ENCODE measurements at places on chromosomes 3 and 15.

DNA sequence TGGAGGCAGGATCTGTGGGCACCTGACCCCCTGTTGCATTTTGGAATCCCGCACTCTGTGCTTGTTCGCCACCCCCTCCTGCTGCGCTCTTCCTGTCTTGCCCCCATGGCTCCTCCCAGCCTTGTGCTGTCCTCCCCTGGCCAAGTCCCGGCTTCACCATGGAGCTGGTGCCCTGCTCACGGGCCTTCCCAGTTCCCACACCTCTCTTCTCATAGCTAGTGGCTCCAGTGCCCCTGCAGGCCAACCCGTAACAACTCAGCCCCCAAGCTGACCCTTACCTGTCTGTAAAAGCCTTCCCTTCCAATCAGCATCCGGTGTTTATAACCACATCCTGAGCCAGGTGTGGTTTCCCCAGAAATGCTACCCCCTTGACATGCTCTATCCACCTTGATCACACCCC lies 407.7 kb upstream of the C2CD4B start:
- DNase-seq: no peak

GRCh38 chr3:82814660-82815059 lies 1053.2 kb upstream of the GBE1 start:
- no peak for DNase-seq

- DNase-seq: no peak
These were observed 137.9 kb downstream of the UACA start for GRCh38 chr15:70625438-70625837.

- DNase-seq: peak; percentile 60
These were observed 51.2 kb upstream of the SAMMSON start for GRCh38 chr3:69948246-69948862.

- no peak for DNase-seq
These were observed 23.8 kb downstream of the NIPA1 start for GRCh38 chr15:22810033-22810852.

DNA sequence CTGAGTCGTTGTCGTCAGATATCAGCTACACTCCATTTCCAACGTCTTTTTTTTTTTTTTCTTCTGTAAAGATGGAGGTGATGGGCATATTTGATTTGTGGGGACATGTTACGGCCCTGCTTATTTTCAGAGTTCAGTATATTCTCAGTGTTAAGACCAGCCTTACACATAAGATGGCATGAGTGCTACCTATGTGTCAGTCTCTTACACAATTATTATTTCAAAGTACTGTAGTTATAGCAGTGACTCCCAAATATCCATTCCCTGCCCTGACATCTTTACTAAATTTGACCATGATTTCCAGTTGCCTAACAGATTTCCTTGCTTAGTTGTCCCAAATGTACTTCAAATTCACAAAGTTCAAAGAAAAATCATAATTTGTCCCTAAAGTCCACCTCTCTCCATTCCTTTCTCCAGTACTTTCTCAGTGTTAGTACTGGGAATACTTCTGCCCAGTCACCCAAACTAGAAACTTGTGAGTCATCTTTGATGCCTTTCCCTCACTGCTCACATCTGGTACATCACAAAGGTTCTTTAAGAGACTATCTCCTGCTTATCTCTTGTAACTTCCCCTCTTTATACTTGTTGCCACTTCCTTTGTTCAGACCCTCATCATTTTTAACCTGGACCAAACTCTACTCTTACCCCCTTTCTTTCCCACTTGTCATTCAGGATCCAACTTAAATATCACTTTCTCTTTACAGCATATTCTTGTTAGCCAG lies 67.0 kb downstream of the ZNF609 start:
- DNase-seq: peak; percentile 46

- DNase-seq: no peak
These were observed 17.4 kb downstream of the PDHB start for GRCh38 chr3:58416191-58416590.

- DNase-seq: no peak
These were observed 22.0 kb downstream of the ASTE1 start for GRCh38 chr3:131004603-131005002.

DNA sequence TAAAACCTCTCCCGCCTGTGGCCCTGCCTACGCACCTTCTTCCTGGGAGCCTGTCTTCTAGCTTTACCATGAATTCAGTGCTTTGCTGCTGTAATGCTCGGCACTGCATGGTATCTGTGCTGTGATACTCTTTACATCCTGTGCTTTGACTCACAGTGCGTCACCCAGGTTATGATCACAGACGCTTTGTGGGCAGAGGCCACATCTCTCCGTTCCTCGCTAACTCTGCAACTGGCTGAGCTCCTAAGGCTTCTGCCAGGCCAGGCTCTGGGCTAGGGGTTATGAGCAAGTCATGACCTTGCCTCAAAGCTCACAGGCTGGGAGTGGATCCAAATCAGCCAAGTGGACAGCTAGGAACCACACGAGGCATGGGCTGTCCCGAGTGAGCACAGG lies 23.2 kb downstream of the SPTBN5 start:
- no peak for DNase-seq

DNA sequence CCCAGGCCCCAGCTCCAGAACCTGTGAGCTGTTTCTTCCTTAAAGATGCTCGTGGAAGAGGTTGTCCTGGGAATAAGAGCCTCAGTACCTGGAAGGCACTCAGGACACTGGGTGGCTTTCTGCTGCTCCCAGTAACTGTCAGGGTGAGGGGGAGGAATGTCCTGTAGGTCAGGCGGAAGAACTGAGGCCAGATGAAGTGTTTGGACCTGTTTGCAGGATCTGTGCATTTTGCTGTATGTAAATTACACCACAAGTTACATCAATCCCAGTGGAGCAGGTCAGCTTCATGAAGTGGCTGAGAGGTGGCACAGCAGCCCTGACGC lies 27.1 kb downstream of the HDAC11 start:
- no peak for DNase-seq

DNA sequence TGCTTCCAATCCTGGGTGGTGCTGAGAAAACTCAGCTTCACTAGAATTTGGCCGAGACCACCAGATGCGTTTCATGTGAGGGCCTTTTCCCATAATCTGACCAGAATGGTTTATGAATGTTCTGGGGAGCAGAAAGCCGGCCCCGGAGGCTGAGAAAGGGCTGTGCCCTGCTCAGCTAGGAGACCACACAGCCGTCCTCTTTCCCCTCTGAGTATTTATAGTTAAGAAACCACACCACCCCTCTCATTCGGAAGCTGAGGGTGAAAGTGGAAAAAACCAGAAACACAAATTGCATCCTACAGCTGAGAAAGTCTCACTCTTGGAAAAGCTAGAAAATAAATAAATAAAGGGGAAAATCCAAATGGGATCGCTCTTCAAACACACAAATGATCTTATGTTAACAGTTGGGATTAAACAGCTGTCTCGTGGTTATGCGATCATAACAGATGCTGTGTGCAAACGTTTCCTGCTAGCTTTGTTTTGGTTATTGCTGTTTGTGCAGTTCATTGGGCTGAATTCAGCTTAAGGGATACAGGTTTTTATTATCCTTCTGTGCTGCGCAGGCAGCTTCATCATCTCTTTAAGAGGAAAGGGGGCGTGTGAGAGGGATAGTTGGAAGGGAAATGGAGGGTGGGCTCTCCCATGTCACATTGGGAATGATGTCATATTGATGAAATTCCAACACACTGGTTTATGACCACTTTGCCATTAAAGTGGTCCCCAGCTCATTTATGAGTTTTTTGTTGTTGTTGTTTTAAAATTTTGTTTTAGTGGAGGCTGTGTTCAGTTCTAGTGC lies 1026.2 kb upstream of the NR2F2 start:
- peak; percentile 11 for DNase-seq

GRCh38 chr15:69265347-69265955 lies 33.3 kb upstream of the PAQR5 start:
- DNase-seq: peak; percentile 39

- DNase-seq: no peak
These were observed 2.8 kb upstream of the ATP2B2 start for GRCh38 chr3:10508235-10508618.

DNA sequence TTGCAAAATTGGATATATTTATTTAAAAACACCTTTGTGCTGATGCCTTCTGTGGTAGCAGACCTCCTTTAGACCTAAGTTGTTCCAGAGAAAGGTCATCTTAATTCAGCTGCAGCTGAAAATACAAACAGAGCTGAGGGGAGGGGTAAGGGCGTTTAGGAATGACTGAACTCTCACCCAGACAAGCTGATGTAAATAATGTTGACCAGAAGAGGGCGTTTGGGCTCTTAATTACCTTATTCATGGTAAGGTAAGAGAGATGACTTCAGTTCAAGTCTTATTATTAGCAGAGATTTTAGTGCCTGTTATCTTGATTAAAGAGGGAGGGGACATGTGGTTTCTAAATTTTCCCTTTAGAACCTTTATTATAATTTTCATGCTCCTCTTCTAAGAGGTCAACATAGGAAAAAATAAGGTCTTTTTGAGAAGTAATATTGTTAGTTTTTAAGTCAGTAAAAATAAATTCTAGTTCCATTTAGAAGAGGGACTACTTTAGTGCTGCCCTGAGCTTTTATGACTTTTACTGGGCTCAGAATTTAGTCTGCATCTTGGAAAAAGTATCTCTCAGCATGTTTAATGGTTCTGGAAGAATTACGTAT lies 46.3 kb downstream of the GPR171 start:
- DNase-seq: peak; percentile 57

- no peak for DNase-seq
These were observed 700.8 kb downstream of the SI start for GRCh38 chr3:164377466-164377865.

DNA sequence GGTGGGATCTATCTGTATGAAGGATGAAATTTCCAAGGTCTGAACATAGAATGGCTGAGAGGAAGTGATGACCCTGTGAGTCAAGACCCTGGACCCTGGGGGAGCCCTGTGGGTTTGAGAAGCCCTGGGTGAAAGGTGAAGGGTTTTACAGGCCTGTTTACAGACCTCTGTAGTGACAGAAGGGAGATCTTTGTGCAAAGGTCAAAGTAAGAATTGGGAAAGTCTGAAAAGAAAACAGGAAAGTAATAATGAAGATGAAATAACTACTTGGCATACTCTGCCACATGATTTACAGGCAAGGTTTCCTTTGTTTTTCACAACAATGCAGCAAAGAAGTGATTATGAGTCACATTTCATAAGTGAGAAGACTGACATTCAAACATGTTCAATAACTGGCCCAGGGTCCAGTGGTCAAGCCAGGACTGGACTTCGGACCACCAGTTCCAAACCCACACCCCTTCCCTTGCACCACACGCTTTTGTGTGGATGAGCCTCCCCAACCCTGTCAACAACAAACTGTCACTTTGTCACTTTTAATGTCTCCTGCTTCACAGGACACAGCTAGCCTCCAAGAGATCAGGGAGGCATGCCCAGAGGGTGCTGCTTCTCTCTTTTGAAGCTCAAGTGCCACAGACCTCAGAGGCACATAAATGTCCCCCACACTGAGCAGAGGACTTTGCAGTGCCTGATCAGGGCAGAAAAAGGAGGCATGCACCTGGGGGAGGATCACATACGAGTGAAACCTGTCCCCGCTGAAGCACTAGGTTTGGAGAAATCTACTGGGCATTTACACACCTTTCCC lies 21.5 kb downstream of the CD86 start:
- DNase-seq: no peak

DNA sequence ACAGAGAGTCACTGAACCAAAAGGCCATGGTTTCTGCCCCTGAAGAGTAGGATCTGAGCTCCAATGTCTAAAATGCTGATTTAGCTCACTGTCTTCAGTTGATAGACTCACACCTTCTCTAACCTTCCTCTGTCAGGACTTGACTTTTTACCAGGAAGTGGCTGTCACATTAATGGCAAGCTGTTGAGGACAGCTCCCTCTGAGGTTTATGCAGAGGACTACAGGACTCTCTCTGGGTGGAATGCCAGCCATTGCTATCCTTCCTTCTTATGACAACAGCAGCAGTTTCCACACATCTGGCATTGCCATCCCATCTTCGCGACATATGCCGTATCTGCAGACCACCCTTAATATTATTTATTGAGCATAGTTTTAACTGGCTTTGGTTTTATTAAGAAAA lies 103.8 kb upstream of the PRICKLE2 start:
- DNase-seq: no peak

Measured in fibroblast of skin of scalp (primary cell).